ENCODE measurements at places on chromosomes 3 and 15.

DNA sequence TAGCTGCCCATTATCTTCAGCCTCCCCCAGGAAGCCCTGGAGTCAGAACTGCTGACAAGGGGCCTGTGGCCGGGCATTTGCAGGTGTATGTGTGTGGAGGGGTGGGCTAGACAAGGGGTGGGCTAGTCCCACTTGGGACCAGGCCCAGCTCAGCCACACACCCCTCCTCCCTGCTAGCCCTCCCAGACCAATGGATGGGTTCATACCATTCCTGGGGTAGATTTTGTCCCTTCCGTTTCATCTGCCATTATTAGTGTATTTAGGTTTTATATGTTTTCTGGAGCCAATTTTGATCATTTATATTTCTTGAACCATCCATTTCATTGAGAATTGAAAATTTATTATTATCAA is 42.2 kb downstream of the MRAS start:
- no peak for DNase-seq

- DNase-seq: no peak
These were observed 76.0 kb downstream of the FEM1B start for GRCh38 chr15:68353421-68354135.

GRCh38 chr3:28036599-28037575 is 204.5 kb upstream of the CMC1 start:
- DNase-seq: no peak

GRCh38 chr3:171327441-171328174 is 132.6 kb downstream of the TNIK start:
- DNase-seq: no peak

DNA sequence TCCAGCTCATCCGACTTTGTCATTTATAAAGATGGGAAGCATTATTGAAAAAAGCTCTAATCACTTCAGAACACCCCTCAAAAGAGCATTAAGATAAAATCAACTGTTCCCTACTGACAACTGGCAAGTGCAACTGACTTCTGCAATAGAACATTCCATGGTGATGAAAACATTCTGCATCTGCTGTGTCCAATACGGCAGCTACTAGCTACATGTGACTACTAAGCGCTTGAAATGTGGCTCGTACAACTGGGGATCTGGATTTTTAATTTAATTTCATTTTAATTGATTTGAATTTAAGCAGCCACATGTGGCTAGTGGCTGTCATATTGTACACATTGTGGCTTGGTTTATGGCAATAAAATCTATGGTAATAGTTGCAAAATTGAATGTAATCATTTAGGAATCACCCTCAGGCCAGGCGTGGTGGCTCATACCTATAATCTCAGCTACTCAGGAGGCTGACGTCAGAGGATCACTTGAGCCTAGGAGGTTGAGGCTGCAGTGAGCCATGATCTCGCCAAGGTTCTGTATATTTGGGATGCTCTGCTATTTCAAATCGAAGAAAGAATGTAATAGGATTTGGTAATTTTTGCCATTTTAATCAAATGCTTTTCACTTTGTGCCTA is 390.3 kb downstream of the GABRB3 start:
- DNase-seq: peak; percentile 33

- peak; percentile 66 for DNase-seq
These were observed 25.5 kb downstream of the GLDN start for GRCh38 chr15:51366920-51367319.

DNA sequence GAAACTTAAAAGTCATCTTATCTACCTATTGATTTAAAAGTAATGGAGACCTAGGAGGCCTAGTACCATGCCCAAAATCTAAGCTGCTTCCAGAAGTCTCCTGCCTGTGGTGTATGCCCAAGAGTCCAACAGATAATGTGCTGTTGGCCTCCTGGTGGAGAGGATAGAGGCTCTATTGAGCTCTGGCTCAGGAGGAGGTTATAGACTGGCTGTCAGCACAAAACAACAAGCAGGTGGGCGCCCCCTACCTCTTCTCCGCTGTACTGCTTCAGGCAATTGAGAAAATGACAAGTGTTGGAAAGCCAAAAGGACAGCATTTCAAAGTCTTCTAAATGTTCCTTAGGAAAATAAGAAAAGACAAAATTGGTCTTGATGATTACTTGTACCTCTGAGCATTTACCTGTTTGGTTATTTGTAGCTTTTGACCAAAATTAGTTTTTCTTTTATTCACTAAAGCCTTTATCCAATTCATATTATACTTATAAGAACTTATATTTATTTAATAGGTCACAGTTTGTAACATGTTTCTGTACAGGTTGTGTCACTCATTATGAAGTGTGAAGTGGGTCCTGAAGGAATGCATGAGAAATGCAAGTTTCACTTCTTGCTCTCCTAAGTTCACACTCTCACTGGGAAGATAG is 17.2 kb upstream of the GNB5 start:
- DNase-seq: peak; percentile 81

- no peak for DNase-seq
These were observed 176.1 kb downstream of the TBC1D2B start for GRCh38 chr15:77901251-77901881.

DNA sequence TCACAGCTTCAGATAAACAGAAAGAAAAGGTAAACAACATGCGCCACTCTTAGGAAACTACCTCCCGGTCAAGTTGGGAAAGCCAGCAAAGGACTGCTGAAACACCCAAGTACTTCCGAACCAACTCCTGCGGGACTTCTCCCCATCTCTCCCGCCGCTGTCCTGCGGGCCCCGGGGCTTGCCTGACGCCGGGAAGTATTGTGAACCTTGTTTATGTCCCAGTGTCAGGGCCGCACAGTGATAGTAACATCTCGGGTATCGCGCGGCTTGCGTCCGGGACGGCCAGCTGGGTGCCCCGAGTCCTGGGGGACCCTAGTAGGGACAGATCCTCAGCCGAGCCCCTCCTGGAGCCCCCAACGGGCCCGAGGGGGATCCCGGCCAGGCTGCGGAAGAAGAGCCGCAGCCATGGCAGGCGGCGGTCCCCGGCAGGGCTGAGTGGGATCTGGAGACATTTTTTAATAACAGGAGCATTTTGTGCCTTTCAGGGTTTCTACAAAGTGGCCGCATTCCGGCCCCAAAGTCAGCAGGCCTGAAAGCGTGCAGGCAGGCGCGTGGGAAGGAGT is 756 bp downstream of the CLPX start:
- DNase-seq: peak; percentile 54

- no peak for DNase-seq
These were observed 29.2 kb upstream of the NEO1 start for GRCh38 chr15:73023071-73023470.

- no peak for DNase-seq
These were observed 632.2 kb downstream of the FOXP1 start for GRCh38 chr3:70951316-70951715.

DNA sequence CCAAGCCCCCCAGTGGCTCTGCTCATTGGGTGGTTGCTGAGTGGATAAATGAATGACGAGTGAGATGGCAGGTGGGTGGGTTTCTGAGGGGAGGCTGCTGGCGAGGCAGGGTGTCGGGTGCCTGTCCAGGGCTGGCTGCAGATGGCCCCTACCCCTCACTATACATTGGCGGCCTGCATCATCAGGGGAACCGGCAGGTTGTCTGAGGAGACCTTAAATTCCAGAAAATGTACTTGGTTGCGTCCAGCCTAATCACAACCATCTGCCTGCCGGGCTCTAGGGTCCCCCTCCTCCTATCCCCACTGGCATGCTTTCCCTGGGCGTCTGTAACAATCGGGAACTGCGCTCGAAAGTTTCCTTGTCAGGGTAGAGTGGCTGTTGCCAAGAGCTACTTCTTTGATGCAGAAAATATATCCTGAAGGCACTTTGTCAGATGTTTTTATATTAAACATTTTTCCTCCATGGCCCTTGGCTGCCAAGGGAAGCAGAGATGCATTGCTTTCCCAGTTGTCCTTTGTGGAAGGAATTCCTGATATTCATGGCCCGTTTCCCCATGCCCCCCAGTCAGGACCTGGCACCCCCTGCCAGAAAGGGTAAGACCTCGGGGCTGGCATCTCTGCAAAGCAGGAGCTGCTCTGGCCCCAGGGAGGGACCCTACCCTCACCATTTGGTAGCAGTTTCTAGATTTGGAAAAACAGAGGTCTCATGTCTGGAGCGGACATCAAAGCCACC is 22.9 kb downstream of the SMAD6 start:
- DNase-seq: no peak

GRCh38 chr15:52261498-52262242 is 33.9 kb downstream of the MYO5C start:
- peak; percentile 99 for DNase-seq

DNA sequence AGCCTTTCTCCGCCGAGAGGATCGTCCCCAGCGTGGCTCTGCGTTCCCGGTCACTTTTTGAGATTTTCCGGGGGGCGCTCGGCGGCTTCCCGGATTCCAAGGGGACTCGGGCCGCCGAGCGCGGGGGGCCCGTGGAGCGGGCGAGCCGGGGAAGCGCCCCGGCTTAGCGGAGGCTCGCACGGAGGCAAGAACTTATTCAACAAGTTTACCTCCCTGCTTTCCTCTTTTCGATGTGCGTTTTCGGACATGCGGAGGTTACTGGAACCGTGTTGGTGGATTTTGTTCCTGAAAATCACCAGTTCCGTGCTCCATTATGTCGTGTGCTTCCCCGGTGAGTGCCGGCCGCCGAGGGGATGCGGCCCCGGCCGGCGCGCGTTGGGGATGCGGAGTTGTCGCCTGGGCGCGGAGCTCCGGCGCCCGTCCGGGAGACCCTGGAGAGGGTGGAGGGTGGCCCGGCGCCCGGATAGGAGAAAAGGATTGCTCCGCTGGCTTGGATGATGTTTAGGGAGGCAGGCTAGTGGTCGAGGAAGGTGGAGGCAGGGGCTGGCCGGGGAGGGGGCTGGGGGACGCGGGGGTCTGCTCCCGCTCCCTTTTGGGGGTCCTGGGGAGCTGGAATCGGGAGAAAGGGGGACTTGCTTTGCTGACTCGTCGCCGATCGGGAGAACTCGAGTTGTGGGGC is 810 bp downstream of the PTPRG start:
- DNase-seq: peak; percentile 27

DNA sequence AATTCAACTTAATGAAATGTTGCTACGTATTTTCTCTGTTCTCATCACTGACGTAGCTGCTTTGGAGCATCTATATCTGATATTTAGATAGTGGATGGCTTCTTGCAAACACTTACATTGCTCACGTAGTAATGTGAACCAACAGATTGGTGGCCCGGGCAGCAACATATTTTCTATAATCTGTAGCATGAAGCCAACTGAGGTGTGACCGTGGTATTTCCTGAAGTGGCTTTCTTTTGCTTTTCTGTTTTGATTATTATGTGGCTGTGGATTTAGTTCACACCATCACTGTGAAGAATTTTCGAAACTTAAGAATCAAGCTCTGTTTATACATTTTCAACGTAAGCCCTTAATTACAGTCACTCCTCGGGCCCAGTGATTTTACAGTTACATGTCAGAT is 288.5 kb downstream of the LPP start:
- no peak for DNase-seq

- peak; percentile 12 for DNase-seq
These were observed 365.6 kb downstream of the PTPRG start for GRCh38 chr3:61926923-61927322.

- no peak for DNase-seq
These were observed 18.2 kb downstream of the MRPL3 start for GRCh38 chr3:131484496-131485111.

GRCh38 chr3:137035631-137036030 is 77.8 kb downstream of the IL20RB start:
- DNase-seq: peak; percentile 35

GRCh38 chr3:149813367-149814281 is 609 bp downstream of the RNF13 start:
- peak; percentile 23 for DNase-seq

GRCh38 chr3:10292505-10293419 is at the start of gene GHRL:
Gene GHRL, minus strand, starts transcription at chr3:10292947. Its CDS starts 2,767 bp downstream, at chr3:10290180.
- peak; percentile 37 for DNase-seq

- DNase-seq: no peak
These were observed 53.2 kb downstream of the ROBO2 start for GRCh38 chr3:77093101-77093500.

GRCh38 chr3:66822186-66823008 is 175.7 kb upstream of the KBTBD8 start:
- DNase-seq: peak; percentile 51

GRCh38 chr3:94248042-94248441 is 185.2 kb downstream of the NSUN3 start:
- DNase-seq: no peak

DNA sequence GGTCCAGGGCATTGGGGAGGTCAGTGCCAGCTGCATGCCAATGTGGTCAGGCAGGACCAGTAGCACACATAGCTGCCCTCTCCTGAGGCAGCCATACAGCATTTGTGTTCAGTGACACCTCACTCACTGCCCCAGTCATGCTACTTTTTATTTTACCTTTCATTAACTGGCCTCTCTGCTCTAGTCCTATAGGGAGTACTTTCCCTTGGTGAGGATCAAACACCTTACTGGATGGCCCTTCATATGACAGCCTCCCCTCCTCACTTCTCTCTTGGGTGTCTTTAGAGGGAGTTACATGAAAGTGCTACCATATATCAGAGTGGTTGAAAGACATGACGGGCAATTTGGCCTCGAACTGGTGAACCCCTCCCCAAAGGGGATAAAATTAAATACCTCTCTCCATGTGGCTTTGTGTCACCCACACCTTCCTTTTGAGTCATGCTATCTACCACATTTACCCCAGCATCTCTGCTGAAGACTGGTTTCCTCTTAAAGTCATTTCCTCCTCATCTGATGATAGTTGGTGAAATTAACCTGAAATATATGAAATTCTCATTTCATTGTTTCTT is 17.6 kb downstream of the RLBP1 start:
- no peak for DNase-seq

All from Daoy (cell line).